ENCODE measurements at places on chromosomes 11 and 22.

GRCh38 chr22:23649071-23649501 is 17.0 kb upstream of the DRICH1 start:
- no peak for DNase-seq

DNA sequence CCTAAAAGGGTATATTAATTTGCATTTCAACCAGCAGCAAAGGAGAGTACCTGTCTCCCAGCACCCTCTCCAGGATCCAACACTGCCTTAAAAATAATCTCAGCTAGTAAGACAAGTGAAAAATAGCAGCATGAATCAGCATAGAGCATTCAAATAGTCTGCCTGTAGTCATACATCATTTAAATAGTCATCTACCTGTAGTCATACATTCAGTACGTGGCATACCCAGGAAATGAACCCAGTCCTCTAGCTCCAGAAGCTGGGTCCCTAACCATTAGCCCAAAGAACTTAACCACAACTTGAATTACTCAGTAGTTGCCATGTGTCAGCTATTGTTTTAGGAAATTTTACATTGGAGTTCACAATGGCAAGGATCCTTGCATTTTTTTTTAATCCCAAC is 9.3 kb downstream of the TENM4 start:
- no peak for DNase-seq

- DNase-seq = no peak
These were observed 7.0 kb downstream of the SERHL2 start for GRCh38 chr22:42560781-42561180.

- DNase-seq = no peak
These were observed 15.5 kb downstream of the NECTIN1 start for GRCh38 chr11:119713359-119714040.

- no peak for DNase-seq
These were observed 43.7 kb upstream of the ZBTB44 start for GRCh38 chr11:130358398-130358797.

GRCh38 chr11:112611771-112612170 is 349.4 kb upstream of the NCAM1 start:
- no peak for DNase-seq

GRCh38 chr11:81942646-81943045 is 791.0 kb downstream of the FAM181B start:
- DNase-seq = no peak

- no peak for DNase-seq
These were observed 37.0 kb upstream of the ACCSL start for GRCh38 chr11:44010789-44011251.

- DNase-seq = no peak
These were observed 1399.9 kb downstream of the BRD1 start for GRCh38 chr22:48427731-48428211.

DNA sequence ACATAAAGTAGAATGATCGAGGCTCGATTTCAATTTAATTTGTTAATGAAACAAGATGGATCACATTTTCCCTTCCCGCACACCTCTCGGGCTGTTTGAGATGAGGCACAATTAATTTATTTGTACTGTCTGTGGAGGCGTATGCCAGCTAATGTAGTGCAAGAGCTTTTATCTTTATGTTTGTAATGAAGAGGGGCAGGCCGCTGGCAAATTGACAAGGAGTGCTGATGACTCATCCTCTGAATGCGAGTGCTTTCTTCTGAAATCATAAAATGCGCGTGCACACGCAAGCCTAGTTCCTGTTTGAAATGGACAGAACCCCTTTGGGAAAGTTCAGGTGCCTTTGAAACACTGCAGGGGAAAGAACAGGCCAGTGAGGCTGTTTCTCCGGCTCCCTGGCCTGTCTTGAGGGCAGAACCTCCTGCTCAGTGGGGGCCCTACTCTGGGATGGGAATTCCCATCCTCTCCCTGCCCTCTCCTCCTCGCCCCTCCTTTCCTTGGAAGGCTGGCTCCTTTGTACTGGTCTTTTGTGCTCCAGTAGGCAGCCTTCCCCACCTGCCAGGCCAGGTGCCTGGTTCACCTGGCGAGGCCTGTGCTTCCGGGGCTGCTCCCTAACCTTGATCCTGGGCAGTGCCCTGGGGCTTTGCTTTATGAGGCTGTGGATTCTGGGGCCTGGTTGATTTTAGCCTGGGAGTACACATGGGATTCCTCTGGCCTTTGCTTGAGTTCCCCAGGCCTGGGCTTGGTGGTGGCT is 50.3 kb downstream of the TEAD1 start:
- DNase-seq = peak; percentile 56

- no peak for DNase-seq
These were observed 513.5 kb upstream of the CNTN5 start for GRCh38 chr11:98507208-98507607.

- DNase-seq = no peak
These were observed 13.1 kb upstream of the KDM2A start for GRCh38 chr11:67105964-67106363.

GRCh38 chr22:41302021-41302767 is 869 bp downstream of the ZC3H7B start:
- no peak for DNase-seq

DNA sequence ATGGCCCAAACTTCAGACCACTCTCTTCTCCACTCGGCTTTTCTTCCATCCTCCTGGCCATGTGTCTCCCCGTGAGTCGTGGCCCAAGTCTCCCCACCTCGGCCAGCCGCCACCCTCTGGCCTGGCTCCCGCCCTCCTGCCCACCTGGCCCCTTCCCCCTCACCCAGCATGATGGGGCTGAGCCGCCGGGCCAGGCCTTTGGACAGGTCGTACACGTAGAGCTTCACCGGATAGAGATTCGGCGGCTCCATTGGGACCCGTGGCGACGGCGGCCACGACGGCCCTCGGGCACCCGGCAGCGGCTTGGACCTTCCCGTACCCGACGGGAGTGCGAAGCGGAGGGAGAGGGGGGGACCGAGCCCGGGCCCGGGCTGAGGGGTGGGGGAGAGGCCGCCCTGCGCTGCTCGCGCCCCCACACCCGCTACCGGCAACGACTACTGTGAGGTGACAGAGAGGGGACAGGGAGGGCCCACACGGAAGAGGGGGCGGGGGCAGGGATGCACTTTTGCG is at the start of gene DESI1:
Gene DESI1 (minus strand): TSS at position 455 of the 510 bp plus-strand sequence. CDS start 204 bp downstream, at position 251.
- DNase-seq = no peak

DNA sequence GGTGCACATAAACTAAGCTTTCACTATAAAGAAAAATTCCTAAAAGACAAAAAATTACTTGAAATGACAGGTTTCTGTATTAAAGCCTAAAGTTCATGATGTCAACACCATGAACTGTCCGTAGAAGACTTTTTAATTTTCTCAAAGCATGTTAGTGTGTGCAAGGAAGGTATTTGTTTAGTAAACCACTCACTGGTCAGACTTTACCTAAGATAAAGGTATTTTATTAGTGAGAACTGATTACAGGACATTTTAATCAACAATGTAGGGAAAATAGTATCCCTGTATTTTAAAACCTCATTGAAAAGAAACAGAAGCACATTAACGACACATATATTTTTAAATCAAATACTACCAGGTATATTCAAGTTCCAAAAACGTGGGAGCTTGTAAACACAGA is 2.9 kb downstream of the PICALM start:
- DNase-seq = no peak

GRCh38 chr22:47748957-47749356 is 986.5 kb downstream of the TBC1D22A start:
- DNase-seq = no peak

DNA sequence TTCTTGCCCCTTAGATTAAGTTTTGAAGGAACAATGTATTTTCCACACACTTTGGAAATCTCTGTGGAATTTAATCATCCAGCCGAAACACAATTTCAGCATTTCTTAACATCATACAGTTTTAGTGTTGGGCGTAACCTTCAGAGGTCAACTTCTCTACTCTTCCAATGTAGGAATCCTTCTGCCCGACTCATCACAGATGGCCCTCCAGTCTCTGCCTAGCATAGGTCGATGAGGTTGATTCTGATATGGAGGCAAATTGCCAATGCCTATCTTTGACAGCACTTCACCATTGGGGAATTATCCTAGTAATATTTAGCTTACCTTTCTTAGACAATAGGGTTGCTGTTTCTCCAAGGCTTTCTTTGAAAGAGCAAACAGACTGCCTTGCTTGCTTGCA is 175.7 kb upstream of the TTC12 start:
- no peak for DNase-seq

DNA sequence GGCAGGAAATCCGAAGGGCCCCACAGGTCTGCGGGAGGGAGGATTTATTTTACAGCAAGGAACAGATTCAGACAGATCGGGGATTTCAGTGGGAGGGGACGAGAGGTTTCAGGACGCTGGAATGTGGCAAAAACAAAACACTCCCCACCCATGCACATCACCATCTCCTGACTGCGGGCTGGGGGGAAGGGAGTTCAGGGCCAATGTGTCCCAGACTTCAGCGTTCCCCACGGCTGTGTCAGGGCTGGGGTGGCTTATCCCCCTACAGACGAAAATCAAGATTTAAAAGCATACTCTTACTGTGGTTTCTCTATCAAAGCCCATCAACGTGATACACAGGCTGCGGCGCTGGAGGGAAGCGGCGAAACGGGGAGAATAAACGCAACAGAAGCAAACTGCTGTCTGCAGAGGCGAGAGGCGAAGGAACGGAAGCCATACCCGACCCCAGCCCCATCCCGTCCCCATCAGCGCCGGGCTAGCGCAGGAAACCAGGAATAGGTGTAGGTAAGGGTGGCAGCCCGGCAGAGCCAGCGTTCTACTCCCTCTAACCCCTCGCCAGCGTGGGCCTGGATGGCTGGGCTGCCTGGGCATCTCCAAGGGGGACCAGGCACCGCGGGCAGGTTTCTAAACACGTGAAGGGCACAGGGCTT is 2.7 kb downstream of the TENM4 start:
- peak; percentile 30 for DNase-seq

- no peak for DNase-seq
These were observed 2.4 kb upstream of the ASCC2 start for GRCh38 chr22:29840498-29840897.

Data from renal pelvis (tissue), 12 donors.